ENCODE measurements at places on chromosomes 2 and 18.

DNA sequence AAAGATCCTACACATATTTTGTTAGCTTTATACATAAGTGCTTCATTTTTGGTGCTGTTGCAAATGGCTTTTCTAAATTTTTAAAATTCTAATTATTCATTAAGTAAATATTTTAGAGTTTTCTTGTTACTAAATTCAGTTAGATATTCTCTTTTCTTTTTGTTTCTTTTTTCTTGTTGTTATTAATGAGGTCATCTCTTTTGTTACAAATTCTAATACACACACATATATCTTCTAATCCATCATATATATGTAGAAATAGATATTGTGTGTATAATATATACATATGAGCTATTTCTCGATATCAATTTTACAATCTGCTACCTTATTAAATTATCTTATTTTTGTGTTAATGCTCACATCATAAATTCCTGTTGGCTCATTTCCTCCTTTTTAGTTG is 255.9 kb downstream of the GALR1 start:
- DNase-seq: no peak

DNA sequence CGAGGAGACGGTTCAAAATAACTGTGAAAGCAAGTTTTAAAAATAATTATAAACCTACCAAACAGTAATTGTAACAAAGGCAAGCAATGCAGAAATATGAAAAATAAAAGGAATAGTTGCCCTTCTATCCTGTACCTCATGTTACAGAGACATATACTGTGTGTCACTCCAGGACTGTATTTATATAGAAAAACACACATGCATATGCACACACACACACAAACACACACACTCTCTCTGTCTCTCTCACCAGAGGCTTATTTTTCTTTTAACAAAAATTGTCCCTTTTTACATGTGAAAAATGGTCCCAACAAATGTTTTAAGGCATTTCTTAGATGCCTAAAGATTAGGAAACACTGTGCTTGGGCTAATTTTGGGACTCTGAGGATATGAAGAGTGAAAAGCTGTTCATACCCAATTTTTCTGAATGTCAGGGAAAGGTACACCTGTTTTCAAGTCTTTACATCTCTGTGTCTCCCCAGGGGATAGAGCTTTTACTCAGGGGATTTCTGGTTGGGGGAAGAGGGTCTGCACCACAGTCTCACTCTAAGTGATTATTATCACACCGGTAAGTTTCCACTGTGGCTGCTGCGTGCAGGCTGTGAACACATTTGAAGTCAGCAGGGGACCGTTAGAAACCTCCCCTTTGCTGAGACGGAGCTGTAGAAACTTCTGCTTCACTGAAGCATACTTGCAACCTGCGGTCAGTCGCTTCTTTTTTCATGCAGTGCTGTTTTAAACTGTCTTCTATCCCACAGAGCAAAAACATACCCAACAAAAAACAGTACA is 51.4 kb upstream of the SPAG16 start:
- peak; percentile 21 for DNase-seq

GRCh38 chr18:33212363-33212762 is 228.2 kb downstream of the CCDC178 start:
- DNase-seq: no peak

GRCh38 chr2:68317971-68318913 is 1.5 kb downstream of the CNRIP1 start:
- DNase-seq: no peak

DNA sequence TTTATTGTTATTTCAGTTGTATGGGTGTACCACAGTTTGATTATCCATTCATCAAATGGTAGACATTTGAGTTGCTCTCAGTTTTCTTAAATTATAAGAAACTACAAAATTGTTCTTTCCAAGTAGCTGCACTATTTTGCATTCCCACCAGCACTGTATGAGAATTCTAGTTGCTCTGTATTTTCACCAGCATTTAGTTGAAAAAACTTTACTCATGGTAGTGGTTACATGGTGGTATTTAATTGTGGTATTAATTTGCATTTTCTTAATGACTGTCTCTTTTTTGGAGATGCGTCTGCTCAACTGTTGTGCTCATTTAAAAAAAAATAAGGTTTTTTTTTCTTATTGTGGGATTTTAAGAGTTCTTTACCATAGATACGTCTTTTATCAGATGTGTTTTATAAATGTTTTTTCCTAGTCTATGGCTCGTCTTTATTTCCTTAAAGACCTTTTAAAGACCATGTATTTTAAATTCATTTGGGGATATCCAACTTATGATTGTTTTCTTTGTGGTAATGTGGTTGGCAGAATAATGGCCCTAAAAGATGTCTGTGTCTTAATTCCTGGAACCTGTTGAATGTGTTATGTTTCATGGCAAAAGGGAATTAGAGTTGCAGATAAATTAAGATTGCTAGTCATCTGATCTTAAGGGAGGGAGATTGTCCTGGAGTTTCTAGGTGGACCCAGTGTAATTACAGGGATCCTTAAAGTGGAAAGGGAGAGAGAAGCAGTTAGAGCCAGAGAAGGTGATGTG is 37.4 kb downstream of the UBE2F start:
- no peak for DNase-seq

- no peak for DNase-seq
Observed at GRCh38 chr18:33652635-33653034, 74.6 kb downstream of the ASXL3 start.

- DNase-seq: peak; percentile 55
Observed at GRCh38 chr2:218648088-218648786, 11.2 kb downstream of the ZNF142 start.

DNA sequence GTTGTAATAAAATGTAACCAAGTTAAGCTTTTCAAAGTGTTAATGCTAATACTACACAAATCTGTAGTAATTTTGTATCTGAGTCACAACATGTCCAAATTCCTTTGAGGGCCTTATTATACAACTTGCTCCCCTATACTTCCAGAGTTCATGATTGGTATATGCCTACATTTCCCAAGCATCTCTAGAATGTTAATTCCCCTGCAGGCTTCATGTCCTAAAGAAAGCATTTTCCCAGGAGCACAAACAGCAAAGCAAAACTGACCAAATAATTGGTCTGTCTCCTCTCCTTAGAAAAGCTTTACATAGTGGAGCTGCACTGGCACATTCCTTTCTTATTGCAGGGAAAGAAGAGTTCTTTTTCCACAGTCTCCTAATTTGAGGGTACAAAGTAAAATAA is 3.7 kb downstream of the ALS2 start:
- no peak for DNase-seq

- peak; percentile 99 for DNase-seq
Observed at GRCh38 chr2:188808947-188809355, 165.2 kb upstream of the COL3A1 start.

DNA sequence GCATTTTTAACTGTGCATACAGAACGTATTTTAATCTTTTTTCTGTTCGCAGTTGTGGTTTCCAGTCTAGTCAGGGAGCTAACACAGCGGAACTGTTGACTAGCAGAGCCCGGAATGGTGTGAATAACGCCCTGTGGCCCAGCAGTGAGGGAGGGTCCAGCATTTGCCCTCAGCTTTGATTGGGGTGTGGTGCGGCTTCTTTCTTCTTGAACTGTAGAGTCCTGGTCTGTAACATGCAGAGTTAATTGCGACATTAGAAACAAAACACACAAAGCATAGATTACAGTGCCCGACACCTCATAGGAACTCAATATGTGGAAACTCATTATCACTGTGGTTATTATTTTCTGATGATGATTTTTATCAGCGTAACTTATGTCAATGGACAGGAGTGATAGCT is 253.6 kb downstream of the SOX11 start:
- no peak for DNase-seq

DNA sequence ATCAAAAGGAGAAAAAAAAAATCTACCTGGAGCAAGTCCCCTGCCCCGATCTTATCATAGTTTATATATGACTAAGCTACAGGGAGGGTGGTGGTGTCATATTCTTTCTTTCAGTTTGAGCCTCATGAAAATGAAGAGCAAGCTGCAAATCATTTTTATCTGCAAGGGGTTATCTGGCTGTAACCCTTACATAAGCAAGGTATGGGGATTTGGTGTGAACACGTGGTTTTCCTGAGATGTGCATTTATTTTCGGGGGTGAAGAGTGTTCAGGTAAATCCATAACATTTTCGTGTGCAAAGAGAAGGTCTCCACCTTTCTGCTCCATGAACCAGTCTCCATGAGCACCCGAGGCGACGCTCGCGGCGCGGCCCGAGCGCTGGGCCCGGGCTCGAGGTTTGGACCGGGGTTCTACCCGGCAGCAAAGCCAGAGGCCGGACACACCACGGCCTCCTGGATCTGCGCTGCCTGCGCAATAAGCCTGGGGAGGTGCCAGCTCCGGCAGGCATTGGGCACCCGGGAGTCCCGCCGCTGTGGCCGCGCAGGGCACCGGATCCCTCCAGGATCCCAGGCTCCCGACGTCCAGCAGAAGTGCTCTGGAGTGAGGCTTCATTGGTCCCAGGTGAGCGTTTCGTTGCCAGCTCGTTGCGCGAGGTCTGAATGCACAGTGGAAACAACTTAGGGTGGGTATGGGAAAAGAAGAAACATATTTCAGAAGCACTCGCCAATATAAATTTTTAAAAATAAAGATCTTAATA is 36.1 kb upstream of the GPD2 start:
- peak; percentile 67 for DNase-seq

DNA sequence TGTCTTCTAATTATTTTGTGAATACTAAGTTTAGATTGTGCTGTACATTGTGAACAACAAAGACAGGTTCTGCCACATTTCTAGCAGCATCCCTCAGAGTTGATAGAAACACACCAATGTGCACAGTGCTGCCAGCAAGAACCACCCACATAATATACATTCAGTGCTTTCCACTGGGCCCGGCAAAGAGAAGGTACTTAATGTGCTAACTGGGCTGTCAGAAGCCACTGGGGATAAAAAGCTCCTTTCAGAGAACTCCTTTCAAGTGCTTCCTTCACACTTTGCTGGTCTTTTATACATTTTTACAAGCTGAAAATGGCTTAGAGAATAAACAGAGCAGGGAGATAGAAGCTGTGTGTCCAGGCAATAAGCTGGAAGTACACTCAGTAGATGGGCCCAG is 58.0 kb upstream of the CAPN13 start:
- DNase-seq: no peak

- no peak for DNase-seq
Observed at GRCh38 chr2:70723286-70723885, 44.6 kb downstream of the ADD2 start.

GRCh38 chr2:147135376-147135775 is 709.5 kb upstream of the ACVR2A start:
- no peak for DNase-seq

DNA sequence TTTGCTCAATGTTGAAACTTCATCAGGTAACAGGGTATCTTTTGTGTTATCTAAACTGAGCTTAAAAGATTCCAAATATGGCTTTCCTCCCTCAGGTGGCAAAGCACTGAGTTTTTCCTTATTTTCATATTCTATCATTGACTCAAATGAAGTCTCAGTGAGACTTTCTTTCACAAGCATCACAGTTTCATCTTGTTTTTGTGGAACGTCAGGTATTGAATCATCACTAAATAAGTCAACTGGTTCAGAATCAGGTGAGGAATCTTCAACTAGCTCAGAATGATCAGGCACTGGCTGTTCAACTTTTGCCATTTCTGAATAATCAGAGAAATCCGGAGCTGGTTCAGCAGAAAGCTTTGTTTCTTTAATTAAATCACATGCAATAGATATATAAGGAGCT is 24.6 kb downstream of the RTN4 start:
- DNase-seq: no peak

- peak; percentile 76 for DNase-seq
Observed at GRCh38 chr2:43178602-43179542, 47.5 kb downstream of the ZFP36L2 start.

DNA sequence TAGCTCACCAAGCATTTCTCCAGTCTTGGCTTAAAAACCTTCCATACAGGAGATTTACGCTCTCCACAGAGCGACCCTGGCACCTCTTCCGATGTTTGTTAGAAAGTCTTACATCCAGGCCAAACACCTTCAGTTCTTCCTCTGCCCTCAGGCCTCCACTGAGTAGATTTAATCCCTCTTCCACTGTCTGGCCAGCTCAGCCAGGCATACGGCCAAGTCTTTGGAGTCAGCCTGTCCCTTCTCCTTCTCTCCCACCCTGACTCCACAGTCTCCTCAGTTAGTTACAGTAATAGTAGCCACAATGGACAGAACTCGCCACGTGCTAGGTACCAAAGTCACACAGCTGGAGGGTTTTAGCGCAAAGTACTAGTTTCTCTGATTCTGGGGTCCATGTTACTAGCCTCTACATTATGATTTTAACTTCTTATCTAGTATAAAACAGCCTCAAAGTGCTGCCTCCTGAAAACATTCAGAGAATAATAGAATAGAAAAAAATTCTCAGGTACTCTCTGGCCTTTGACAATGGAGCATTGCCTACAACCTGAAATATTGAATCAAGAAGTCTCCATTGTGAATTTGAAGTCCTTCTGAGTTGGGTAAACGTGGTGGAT is 39.5 kb downstream of the THNSL2 start:
- no peak for DNase-seq

DNA sequence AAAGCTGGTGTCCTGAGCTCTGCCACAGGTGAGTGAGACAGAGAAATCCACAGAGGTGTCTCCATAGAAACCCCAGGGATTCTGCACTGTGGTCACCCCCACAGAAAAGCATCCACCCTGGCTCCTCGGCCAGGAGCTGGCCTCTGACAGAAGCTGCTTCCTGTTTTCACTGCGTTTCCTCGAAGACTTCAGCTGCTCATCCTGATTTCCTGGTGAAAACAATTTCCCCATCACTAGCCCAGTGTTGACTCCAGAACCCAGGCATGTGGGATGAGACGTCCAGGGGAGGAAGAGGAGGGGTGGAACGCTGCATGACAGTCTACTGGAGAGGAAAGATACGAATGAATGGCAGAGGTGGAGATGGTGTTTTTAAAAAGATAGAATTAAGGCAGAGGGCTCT is 60.3 kb upstream of the GPR45 start:
- no peak for DNase-seq

- DNase-seq: peak; percentile 56
Observed at GRCh38 chr2:28469304-28469703, 26.6 kb upstream of the PLB1 start.

DNA sequence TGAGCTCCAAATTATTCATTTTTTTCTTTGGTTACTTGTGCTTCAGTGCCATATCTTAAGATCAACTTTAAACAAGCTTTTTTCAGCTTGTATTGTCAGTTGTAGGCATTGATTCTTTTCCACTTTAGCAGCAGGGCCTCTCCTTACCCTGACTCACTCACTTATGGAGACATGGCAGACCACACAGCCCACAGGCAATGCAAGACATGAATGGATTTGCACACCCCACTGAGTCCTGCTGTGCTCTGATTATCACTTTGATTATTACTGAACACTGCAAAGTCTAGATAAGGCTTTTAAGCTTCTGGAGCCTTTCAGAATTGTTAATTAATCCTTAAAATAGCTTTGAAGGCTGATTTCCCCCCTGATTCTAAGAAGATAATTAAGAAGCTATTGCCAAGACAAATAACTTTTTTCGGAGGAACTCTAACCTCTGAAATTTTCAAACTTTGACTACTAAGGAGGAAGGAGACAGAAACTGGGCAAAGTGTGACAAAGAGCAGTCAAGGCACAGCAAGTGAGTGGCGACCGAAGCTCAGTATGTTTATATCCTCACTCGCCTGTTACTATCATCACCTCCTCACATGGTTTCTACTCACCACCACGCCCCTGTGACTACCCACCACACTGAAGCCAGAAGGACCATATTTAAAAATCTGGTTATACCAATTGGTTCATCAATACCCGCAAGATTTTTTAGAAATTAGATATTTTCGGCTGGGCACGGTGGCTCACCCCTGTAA is 43.3 kb downstream of the CACNB4 start:
- DNase-seq: no peak

- DNase-seq: no peak
Observed at GRCh38 chr2:205237524-205237923, 444.8 kb upstream of the NRP2 start.

GRCh38 chr2:8088810-8089209 is 593.0 kb upstream of the ID2 start:
- DNase-seq: no peak
